A549 treated with Mapracorat at 1 μM for 4 hours (cell line): ENCODE measurements at places on chromosomes 16 and 17. TPM values are rescaled to one million over a fixed set of nuclear protein-coding genes. Genes with fewer than 3 reads are reported as not detected.

The HES7 gene
- total RNA-seq = 1.8 to 6.1 TPM (median 5.3 TPM) in 5 replicates

The SHBG gene
- total RNA-seq = 0.31 to 0.69 TPM (median 0.67 TPM) in 5 replicates

The FOXL1 gene
- 1.2 to 2.0 TPM (median 1.8 TPM) in 5 replicates for total RNA-seq

The SMIM36 gene
- not detected in 5 replicates for total RNA-seq

The PGAP6 gene
- total RNA-seq = 28.8 to 39.8 TPM (median 37.5 TPM) in 5 replicates

The PRSS22 gene
- total RNA-seq = 0.64 to 1.5 TPM (median 1.2 TPM) in 5 replicates

The ITGA2B gene
- 1.1 to 2.0 TPM (median 1.5 TPM) in 5 replicates for total RNA-seq

The KRT31 gene
- not detected in 5 replicates for total RNA-seq

The KRTAP9-4 gene
- not detected in 5 replicates for total RNA-seq

The APOBR gene
- total RNA-seq = 0.04 to 0.09 TPM (median 0.05 TPM) in 3 of 5 replicates, not detected in the others

The HSD11B2 gene
- 1.6 to 2.4 TPM (median 2.1 TPM) in 5 replicates for total RNA-seq

The GLP2R gene
- 7.5 to 14.9 TPM (median 9.2 TPM) in 5 replicates for total RNA-seq

The MT3 gene
- 0.29 to 0.64 TPM (median 0.48 TPM) in 3 of 5 replicates, not detected in the others for total RNA-seq

The KRT16 gene
- total RNA-seq = 0.62 to 1.2 TPM (median 1.0 TPM) in 5 replicates

The NPIPB9 gene
- 0.88 to 2.5 TPM (median 1.5 TPM) in 5 replicates for total RNA-seq

The SLC38A8 gene
- total RNA-seq = not detected in 5 replicates
